DND-41 (cell line): ENCODE measurements at places on chromosomes 1 and 21.

DNA sequence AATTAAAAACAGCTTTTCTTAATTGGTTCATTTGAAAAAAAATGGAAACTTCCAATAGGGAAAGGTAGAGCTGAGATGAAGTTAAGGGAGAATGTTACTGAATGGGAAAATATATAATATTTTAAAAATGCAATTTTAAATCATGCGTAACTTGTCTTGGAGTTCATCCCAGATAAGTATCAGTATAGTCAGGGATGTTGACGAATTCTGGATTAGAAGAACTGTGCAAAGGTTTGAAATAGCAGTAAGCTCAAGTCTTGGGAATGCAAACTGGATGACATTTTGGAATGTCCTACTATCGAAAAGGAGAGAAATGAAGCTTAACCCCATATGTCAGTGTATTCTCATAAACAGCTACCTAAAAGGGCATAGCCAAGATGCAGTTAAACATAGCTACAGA, 4.0 kb upstream of the ST6GALNAC3 start:
- no peak for DNase-seq

DNA sequence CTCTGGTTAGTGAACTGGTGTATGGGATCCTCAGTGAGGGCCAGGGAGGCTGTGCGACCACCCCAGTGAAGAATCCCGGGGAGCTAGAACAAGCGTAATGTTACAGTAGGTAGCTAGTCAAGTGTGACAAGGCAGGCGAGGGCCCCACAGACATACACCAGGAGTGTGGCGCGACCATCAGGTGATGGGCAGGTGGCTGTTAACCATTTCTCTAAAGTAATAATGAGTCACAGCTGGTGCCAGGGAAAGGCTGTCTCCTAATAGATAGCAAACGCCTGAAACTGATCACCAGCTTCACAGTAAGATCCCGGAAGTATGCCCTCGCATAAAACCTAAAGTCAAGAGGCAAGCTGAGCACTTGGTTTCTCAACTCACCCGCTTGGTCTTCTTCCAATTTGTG, 40.5 kb upstream of the TARBP1 start:
- DNase-seq: no peak

DNA sequence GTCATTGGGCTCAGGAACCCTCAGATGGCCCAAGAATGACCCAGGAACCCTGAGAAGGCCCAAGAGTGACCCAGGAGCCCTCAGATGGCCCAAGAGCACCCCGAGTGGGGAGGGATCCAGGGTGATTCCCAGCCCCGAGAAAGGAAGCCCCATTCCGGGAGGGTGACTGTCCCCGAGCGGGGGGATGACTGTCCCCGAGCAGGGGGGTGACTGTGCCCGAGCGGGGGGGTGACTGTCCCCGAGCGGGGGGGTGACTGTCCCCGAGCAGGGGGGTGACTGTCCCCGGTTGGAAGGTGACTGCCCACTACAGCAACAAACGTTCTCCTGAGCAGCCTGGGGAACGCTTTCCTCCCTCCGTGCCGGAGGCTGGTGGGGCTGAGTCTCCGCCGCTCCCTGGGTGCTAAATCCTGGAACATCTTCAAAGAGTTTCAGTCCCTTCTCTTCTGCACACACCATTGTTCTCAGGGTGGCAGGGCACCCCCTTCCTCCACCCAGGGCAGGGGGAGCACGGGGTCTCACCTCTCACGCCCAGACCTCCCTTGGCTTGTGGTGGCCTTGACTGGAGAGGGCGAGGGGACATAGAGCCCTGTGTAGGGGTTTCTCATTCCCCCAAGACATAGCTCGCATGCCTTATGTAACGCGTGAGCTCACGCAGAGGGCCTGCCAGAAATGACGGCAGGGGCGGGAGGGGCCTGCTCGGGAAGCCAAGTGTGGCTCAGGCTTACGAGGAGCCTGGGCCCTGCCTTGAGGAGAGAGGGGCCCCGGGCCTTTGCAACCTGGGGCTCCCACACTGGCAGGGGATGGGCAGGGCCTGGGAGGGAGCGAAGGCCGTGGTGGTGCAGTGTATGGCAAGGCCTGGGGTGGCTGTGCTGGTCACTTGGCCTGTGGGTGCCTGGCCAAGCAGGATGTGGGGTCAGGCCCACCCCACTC, 14.3 kb upstream of the SKI start:
- no peak for DNase-seq

GRCh38 chr1:22288593-22289241, 145.8 kb upstream of the WNT4 start:
- no peak for DNase-seq

- no peak for DNase-seq
Observed at GRCh38 chr1:178397678-178398077, 99.1 kb downstream of the CLEC20A start.
